ENCODE measurements at places on chromosomes 4 and X. TPM values are rescaled to one million over a fixed set of nuclear protein-coding genes. Genes with fewer than 3 reads are reported as not detected.

NUP62CL gene
- total RNA-seq = 3.5 TPM

FAM236B gene
- not detected for total RNA-seq

XAGE1A gene
- total RNA-seq = not detected

TREX2 gene
- 2.2 TPM for total RNA-seq

BTK gene
- 0.48 TPM for total RNA-seq

ZNF157 gene
- 0.83 TPM for total RNA-seq

TRAPPC2 gene
- 33.0 TPM for total RNA-seq

TEX13C gene
- total RNA-seq = not detected

CYLC1 gene
- total RNA-seq = not detected

GIMD1 gene
- not detected for total RNA-seq

GRCh38 chr4:42845586-42845985, 46.9 kb upstream of the GRXCR1 start:
- H3K27ac ChIP-seq = no peak overlapping the region
- no peak for DNase-seq
- no peak overlapping the region for H3K4me3 ChIP-seq
- no peaks in the 10 kb centered on the region for H3K4me1 ChIP-seq

GRCh38 chr4:156419080-156419685, 465.5 kb upstream of the CTSO start:
- H3K27ac ChIP-seq = no peak overlapping the region
- H3K4me3 ChIP-seq = no peak overlapping the region
- no peak for DNase-seq

- no peak for DNase-seq
- no peaks in the 10 kb centered on the region for H3K27me3 ChIP-seq
- peaks cover 7% of the 10 kb centered on the region for H3K36me3 ChIP-seq
- peaks cover 27% of the 10 kb centered on the region for H3K4me1 ChIP-seq
Measured at GRCh38 chrX:12996934-12997435, 22.1 kb downstream of the TMSB4X start.

- peaks cover 3% of the 10 kb centered on the region for H3K4me1 ChIP-seq
- peaks cover 17% of the 10 kb centered on the region for H3K27me3 ChIP-seq
- no peak overlapping the region for H3K27ac ChIP-seq
- no peak for DNase-seq
- no peak overlapping the region for H3K4me3 ChIP-seq
- H3K36me3 ChIP-seq = no peaks in the 10 kb centered on the region
Measured at GRCh38 chr4:182801636-182802035, 115.5 kb downstream of the DCTD start.

DNA sequence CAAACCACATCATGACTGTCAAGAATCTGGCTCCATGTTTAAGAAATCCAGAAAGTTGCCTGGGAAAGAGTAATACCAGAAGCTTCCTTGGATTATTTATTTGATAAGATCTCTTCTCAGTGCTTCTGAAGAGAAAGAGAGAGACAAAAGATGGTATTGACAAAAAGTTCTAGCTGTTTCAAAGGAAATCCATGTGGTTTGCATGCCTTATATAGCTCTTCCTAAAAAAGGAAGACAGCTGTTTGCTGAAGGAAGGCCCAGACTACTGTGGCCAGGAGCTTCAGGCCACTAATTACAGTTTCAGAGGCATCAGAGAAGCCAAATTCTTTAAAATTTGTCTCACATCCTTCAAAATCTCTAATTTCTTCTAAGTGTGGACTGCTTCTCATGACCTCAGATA, 565.2 kb upstream of the SLIT2 start:
- H3K4me3 ChIP-seq = no peak overlapping the region
- no peak overlapping the region for H3K27ac ChIP-seq
- DNase-seq = no peak
- H3K27me3 ChIP-seq = no peaks in the 10 kb centered on the region
- H3K36me3 ChIP-seq = no peaks in the 10 kb centered on the region
- no peaks in the 10 kb centered on the region for H3K4me1 ChIP-seq

DNA sequence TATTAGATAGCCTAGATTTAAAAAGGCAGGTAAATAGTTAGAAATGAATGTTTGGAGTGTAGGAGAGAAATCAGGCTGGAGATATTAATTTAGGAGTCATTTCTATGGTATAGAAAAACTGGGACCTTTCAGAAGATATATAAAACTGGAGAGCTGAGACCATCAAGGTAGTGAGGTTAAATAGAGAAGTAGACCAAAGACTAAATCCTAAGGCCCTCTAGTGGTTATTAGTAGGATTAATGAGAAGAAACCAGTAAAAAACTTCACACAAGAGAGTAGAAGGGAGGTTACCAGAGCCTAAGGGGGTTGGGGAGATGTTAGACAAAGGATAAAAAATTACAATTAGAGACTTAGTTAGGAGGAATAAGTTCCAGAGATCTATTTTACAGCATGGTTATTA, 351.0 kb upstream of the SPANXN1 start:
- no peaks in the 10 kb centered on the region for H3K4me1 ChIP-seq
- no peak for DNase-seq
- H3K27me3 ChIP-seq = no peaks in the 10 kb centered on the region
- no peak overlapping the region for H3K4me3 ChIP-seq
- no peaks in the 10 kb centered on the region for H3K36me3 ChIP-seq

GRCh38 chr4:145769450-145770037, 89.6 kb downstream of the C4orf51 start:
- no peak overlapping the region for H3K27ac ChIP-seq
- peaks cover 52% of the 10 kb centered on the region for H3K36me3 ChIP-seq
- H3K4me1 ChIP-seq = peaks cover 15% of the 10 kb centered on the region

GRCh38 chrX:23952984-23953907, 45.4 kb downstream of the CXorf58 start:
- peaks cover 12% of the 10 kb centered on the region for H3K4me1 ChIP-seq
- DNase-seq = peak; percentile 53
- H3K27me3 ChIP-seq = no peaks in the 10 kb centered on the region
- peaks cover 4% of the 10 kb centered on the region for H3K36me3 ChIP-seq
- H3K4me3 ChIP-seq = peak overlapping the region; percentile 92
- peak overlapping the region; percentile 95 for H3K27ac ChIP-seq

DNA sequence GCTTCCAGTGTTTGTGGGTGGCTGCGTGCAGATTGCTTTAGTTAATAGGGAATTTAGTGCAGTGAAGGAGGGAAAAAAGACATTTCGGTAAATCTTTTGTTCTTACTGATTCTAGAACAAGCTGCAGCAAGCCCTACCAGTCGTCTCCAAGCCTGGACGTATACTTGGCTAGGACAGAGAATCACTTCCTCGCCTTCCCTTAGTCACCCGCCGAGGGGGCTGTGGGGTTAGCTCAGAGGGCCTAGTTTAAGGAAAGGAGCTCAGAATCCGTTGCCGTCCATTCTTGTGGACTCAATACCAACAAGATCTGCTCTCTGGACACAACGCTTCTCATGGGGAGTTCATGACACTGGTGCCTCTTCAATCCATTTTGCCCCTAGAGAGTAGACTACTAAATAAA, 36.3 kb upstream of the FAT1 start:
- H3K27ac ChIP-seq = no peak overlapping the region
- DNase-seq = no peak
- no peaks in the 10 kb centered on the region for H3K27me3 ChIP-seq
- H3K4me1 ChIP-seq = no peaks in the 10 kb centered on the region
- no peak overlapping the region for H3K4me3 ChIP-seq

GRCh38 chrX:112839856-112840255, 775 bp downstream of the AMOT start:
- H3K4me1 ChIP-seq = peaks cover 5% of the 10 kb centered on the region
- H3K27me3 ChIP-seq = peaks cover 7% of the 10 kb centered on the region
- no peaks in the 10 kb centered on the region for H3K36me3 ChIP-seq
- DNase-seq = no peak
- H3K27ac ChIP-seq = no peak overlapping the region

DNA sequence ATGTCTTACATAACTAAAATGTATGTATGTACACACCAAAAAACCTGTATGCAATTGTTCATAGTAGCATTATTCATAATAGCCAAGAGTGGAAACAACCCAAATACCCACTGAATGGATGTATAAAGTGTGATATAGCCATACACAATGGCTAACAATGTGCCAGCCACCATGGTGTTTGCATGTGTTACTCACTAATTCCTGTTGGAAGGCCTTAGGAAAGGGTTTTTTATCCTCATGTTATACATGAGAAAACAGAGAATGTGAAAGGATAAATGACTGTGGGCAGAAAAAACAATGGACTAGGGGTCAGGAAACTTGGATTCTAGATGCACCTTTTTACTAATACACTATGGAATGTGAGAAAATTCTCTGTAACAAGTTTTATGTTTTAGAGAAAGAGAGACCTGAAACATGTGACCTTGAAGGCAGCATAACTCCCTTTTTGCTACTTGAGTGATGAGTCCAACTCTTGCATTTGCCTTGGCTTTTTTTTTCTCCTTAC, 55.7 kb downstream of the TIGD2 start:
- no peaks in the 10 kb centered on the region for H3K36me3 ChIP-seq
- H3K27me3 ChIP-seq = peaks cover 21% of the 10 kb centered on the region
- DNase-seq = no peak
- no peaks in the 10 kb centered on the region for H3K4me1 ChIP-seq

DNA sequence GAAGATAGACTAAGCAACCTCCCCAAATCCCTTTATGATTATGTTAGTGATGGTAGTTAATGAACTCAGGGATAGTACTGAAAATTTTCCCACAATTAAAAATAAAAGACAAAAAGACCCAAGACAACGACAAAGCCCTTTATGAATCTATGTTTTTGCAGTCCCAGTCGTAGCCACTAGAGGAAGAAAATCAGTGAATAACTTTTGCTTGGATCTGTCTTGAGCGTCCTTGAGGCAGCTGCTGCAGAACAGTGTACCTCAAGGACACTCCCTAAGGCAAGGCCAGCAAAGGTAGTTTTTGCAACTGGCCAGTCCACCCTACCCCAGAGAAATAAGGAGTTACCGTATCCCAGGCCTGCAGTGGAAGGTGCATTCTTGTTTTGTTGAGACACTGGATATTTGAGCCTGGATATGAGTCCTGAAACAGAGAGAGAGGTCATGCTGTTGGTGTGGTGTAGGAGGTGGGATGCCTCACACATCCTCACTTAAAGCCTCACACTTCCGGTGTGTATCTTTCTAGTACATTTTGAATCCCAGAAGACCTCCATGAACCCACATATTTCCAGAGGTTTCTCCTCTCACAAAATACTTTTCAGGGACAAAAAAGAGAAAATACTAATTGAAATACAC, 8.7 kb upstream of the TIMM8A start:
- H3K4me1 ChIP-seq = peaks cover 6% of the 10 kb centered on the region
- H3K27ac ChIP-seq = no peak overlapping the region
- no peaks in the 10 kb centered on the region for H3K36me3 ChIP-seq

- DNase-seq = no peak
- H3K27ac ChIP-seq = no peak overlapping the region
- no peaks in the 10 kb centered on the region for H3K36me3 ChIP-seq
Measured at GRCh38 chr4:84971319-84971932, 4.9 kb upstream of the WDFY3 start.

- H3K4me1 ChIP-seq = no peaks in the 10 kb centered on the region
- H3K4me3 ChIP-seq = no peak overlapping the region
- no peak for DNase-seq
- no peaks in the 10 kb centered on the region for H3K36me3 ChIP-seq
- H3K27me3 ChIP-seq = no peaks in the 10 kb centered on the region
- H3K27ac ChIP-seq = no peak overlapping the region
Measured at GRCh38 chrX:67652543-67652942, 108.7 kb downstream of the AR start.

DNA sequence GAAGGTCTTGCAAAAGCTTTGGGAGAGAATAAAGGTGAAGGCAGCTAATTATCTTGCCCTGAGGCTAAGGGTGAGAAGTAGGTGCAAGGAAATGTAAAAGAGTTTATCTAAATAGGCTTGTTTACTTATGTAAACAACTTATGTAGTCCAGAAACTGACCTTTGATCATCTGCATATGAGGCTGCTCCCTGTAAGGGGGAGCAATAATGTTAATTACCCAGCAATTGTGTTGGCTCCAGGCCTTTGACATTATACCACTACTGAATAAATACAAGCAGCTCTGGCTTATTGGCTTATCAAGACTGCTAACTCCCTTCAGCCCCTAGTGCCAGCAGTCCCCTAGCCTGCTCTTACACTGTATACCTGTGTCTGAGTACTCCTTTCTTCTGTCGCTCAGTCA, 303.7 kb upstream of the GNPDA2 start:
- no peaks in the 10 kb centered on the region for H3K27me3 ChIP-seq
- H3K36me3 ChIP-seq = no peaks in the 10 kb centered on the region
- DNase-seq = no peak

GRCh38 chrX:67604979-67605703, 61.3 kb downstream of the AR start:
- H3K36me3 ChIP-seq = no peaks in the 10 kb centered on the region
- no peaks in the 10 kb centered on the region for H3K27me3 ChIP-seq
- no peaks in the 10 kb centered on the region for H3K4me1 ChIP-seq

- no peak for DNase-seq
- H3K27me3 ChIP-seq = peaks cover 8% of the 10 kb centered on the region
- H3K4me1 ChIP-seq = peaks cover 7% of the 10 kb centered on the region
- no peak overlapping the region for H3K27ac ChIP-seq
Measured at GRCh38 chr4:15910155-15910940, 28.2 kb downstream of the FGFBP1 start.

GRCh38 chr4:147340591-147341120, 140.2 kb upstream of the EDNRA start:
- H3K27me3 ChIP-seq = peaks cover 4% of the 10 kb centered on the region
- no peak overlapping the region for H3K4me3 ChIP-seq
- no peak for DNase-seq
- H3K27ac ChIP-seq = no peak overlapping the region
- no peaks in the 10 kb centered on the region for H3K4me1 ChIP-seq

GRCh38 chr4:130424211-130424610, 1328.3 kb downstream of the C4orf33 start:
- H3K36me3 ChIP-seq = no peaks in the 10 kb centered on the region
- H3K27ac ChIP-seq = no peak overlapping the region
- no peak overlapping the region for H3K4me3 ChIP-seq
- H3K4me1 ChIP-seq = no peaks in the 10 kb centered on the region
- H3K27me3 ChIP-seq = no peaks in the 10 kb centered on the region
- no peak for DNase-seq

- peaks cover 10% of the 10 kb centered on the region for H3K27me3 ChIP-seq
- no peaks in the 10 kb centered on the region for H3K4me1 ChIP-seq
- H3K36me3 ChIP-seq = no peaks in the 10 kb centered on the region
- no peak overlapping the region for H3K4me3 ChIP-seq
- H3K27ac ChIP-seq = no peak overlapping the region
- DNase-seq = no peak
Measured at GRCh38 chr4:127698789-127699200, 31.4 kb upstream of the SLC25A31 start.

DNA sequence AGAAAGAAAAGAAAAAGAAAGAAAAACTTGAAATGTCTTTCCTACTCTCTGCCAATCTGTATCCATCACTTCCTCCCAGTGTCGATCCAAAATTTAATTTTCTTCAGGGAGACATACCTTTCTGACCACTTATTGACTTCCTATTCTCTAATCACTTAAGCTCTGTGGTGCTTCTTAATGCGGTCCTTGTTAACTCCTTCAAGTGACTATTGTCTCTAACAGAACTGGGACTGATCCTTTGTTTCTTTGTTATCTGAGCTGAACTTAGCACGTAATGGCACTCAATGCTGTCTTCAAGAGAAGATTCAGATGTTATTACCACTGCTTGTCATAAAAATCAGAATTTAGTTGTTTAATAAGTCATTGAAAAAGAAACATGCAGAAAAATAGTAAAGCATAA, 31.2 kb downstream of the LARP7 start:
- DNase-seq = no peak
- H3K4me3 ChIP-seq = no peak overlapping the region
- H3K36me3 ChIP-seq = no peaks in the 10 kb centered on the region
- H3K27me3 ChIP-seq = peaks cover 4% of the 10 kb centered on the region
- no peaks in the 10 kb centered on the region for H3K4me1 ChIP-seq

- peak overlapping the region; percentile 87 for H3K27ac ChIP-seq
- H3K36me3 ChIP-seq = peaks cover 39% of the 10 kb centered on the region
- H3K27me3 ChIP-seq = no peaks in the 10 kb centered on the region
Measured at GRCh38 chrX:42128587-42128986, 205.2 kb upstream of the CASK start.

Measured in activated naive CD8-positive, alpha-beta T cell treated with anti-CD3 and anti-CD28 coated beads, Interleukin-2, amount 10 ng/mL, durations not matched to agents 7 days and 5 days (primary cell).